ENCODE measurements at places on chromosomes 5 and 9.

DNA sequence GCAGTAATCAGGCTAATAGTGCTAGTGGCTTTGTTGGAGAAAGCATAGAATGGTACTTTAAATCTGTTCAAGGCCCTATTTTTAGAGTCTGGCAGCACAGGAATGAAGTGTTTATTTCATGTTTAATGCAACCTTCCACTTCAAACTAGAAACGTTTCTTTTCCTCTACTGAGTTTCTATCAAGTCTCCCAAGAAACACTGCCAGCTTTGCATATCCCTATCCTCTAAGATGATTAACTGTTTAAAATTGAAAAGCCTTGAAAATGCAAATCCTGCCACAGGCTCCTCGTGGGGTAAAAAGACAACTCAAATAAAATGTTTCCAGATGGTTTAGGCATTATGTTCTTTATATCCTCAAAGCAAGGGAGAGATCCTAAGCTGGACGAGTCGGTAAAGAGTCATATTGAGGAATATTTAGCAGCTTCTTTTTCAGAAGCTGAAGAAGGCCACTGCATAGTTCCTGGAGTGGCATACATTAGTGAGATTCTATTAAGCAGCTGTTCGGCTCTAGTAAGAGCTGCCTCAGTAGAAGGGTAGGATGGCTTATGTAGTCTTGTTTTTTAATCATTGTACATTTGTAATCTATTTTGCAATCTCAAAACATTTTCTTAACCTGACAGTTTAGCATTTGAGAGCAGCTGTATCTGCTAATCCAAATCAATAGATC is 251.2 kb downstream of the CHSY3 start:
- DNase-seq, result no peak

- DNase-seq, result no peak
These were observed at the start of gene ERAP2 for GRCh38 chr5:96876292-96876850. Gene ERAP2, plus strand, starts transcription at chr5:96876500. Its CDS starts 3,186 bp downstream, at chr5:96879686.

- DNase-seq, result no peak
These were observed 41.0 kb downstream of the KCNV2 start for GRCh38 chr9:2758162-2758897.

- no peak for DNase-seq
These were observed 41.8 kb downstream of the CAST start for GRCh38 chr5:96703995-96704394.

DNA sequence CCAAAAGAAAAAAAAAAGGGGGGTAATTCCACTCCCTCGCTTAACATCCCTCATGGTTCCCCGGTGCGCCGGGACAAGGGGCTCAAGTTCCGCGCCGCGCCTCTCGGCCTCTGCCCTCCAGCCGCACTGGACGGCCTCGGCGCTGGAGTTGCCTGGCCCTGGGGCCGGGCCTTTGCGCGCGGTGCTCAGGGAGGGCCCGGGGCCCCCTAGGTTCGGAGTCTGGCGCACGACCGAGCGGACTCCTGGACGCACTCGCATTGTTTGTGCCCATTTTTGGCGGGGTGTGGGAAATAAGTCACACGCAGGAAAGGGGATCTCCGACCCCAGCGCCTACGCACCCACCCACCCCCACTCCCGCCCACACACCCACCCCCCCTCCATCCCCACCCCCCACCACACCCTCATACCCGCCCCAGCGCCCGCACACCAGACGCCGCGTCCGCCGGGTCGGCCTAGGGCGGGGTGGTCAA is 381 bp downstream of the MED22 start:
- peak; percentile 51 for DNase-seq

- peak; percentile 15 for DNase-seq
These were observed 54.8 kb downstream of the PWWP2A start for GRCh38 chr5:160064417-160064810.

GRCh38 chr5:135102716-135103574 is 68.9 kb upstream of the PITX1 start:
- no peak for DNase-seq

DNA sequence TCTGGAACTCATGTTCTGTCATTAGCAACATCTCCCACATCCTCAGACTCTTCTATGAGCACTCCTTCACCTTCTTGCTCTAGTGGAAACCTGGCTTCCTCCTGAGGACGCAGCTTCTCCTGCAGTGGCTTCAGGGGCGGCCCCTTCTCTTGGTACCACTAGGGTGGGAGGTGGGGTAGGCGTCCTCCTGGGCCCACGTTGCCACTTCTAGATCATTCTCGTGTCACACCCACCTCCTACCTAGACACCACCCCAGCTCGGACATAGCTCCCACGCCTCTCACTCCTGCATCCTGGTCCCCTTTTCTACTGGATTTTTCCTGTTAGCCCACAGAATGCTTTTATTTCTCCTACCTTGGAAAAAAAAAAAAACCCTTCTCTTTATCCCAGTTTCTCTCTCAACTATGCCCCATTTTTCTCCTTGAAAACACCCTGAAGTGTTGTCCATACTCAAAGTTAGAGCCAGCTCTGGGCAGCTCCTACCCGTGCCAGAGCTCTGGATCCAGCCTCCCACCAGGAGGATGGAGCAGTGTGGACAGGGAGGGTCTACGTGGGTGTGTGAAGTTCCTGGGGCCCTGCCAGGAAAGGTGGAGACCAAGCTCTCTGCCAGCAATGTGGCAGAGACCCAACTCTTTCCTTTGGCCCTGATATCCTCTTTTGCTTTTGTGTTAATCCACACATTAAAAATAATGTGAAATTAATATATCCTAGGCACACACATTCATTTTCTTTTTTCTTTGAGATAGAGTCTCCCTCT is 179.2 kb downstream of the HSPA4 start:
- DNase-seq, result no peak

DNA sequence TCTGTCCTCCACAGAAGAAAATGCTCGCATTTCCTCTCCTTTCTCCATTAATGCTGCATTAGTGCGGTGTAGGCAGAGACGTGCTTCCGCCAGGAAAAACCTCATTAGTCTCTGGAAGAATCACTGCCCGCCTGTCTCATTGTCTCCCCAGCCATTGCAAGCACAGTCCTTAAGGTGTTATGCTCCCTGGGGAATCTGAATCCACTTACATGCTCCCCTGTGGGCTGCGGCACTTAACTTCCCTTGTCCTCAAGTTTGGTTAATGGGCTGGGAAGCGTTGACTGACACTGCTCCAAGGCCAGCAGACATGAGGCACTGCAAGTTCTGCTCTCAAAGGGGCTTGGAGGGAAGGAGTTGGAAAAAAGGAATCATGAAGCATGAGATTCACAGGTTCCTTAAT is 41.6 kb downstream of the TARS1 start:
- DNase-seq, result peak; percentile 66

DNA sequence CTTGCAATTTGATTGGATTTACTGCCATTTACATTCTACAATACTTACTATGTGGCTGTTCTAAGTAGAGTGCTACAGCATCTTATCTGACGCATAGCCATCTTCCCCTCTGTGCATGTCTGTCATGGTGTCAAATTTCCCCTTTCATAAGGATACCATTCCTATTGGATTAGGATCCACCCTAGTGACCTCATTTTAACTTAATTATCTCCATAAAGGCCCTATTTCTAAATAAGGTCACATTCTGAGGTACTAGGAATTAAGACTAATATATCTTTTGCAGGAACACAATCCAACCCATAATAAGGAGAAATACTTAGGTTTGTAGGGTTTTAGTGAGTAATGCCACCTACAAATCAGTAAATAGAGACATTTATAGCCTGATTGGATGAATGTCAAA is 268.0 kb downstream of the ADAMTSL1 start:
- no peak for DNase-seq

GRCh38 chr5:97115932-97116331 is 26.5 kb downstream of the LIX1 start:
- DNase-seq, result peak; percentile 40

DNA sequence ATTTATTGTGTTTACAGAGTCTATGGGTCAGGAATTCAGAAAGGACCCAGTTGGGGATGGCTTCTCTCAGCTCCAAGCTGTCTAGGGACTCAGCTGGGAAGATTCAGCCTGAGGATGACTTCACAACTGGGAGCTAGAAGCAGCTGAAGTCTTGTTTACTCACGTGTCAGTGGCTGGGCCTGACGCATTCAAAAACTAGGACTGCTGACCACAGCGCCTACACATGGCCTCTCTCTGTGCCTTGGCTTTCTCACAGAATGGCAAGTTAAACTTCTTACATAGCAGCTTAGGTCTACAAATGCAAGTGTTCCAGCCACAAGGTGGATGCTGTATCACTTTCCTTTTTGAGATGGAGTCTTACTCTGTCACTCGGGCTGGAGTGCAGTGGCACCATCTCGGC is 16.3 kb upstream of the PPP2CA start:
- peak; percentile 20 for DNase-seq

DNA sequence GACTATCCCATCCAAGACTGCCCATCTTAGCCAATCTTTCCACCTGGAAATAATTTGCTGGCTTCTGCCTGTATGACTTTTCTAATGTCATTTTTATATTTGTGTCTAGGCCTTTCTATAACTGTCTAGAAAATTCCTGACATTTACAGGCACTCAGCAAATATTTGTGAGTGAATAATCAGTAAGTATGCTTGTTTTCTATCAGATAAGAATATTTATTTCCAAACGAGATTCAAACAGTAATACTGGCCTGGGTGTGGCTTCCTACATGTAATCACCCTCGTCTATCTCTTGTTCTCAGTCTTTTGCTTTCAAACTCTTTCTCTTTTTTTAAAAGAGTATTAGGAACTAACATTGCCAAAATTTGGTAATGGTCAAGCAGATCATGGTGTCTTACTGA is 466.2 kb downstream of the RAB3C start:
- no peak for DNase-seq

- no peak for DNase-seq
These were observed 15.7 kb upstream of the TNC start for GRCh38 chr9:115133649-115134048.

- no peak for DNase-seq
These were observed 656.5 kb downstream of the BNC2 start for GRCh38 chr9:16213781-16214515.

GRCh38 chr5:137666901-137667300 is 69.0 kb downstream of the KLHL3 start:
- DNase-seq, result no peak
